ENCODE measurements at places on chromosomes 5 and 9.

GRCh38 chr5:86679949-86680348 is 62.2 kb downstream of the COX7C start:
- DNase-seq: no peak

DNA sequence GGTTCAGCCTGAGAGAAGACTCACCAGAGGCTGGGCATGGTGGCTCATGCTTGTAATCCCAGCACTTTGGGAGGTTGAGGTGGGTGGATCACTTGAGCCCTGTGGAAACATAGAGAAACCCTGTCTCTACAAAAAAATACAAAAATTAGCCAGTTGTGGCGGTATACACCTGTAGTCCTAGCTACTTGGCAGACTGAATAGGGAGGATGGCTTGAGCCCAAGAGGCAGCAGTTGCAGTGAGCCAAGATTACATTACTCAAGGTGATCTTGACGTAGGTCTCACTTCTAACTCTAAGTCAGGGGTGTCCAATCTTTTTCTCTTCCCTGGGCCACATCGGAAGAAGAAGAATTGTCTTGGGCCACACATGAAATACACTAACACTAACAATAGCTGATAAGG is 16.2 kb upstream of the ATP6V1G1 start:
- no peak for DNase-seq

GRCh38 chr9:14006386-14007187 is 307.4 kb downstream of the NFIB start:
- no peak for DNase-seq

DNA sequence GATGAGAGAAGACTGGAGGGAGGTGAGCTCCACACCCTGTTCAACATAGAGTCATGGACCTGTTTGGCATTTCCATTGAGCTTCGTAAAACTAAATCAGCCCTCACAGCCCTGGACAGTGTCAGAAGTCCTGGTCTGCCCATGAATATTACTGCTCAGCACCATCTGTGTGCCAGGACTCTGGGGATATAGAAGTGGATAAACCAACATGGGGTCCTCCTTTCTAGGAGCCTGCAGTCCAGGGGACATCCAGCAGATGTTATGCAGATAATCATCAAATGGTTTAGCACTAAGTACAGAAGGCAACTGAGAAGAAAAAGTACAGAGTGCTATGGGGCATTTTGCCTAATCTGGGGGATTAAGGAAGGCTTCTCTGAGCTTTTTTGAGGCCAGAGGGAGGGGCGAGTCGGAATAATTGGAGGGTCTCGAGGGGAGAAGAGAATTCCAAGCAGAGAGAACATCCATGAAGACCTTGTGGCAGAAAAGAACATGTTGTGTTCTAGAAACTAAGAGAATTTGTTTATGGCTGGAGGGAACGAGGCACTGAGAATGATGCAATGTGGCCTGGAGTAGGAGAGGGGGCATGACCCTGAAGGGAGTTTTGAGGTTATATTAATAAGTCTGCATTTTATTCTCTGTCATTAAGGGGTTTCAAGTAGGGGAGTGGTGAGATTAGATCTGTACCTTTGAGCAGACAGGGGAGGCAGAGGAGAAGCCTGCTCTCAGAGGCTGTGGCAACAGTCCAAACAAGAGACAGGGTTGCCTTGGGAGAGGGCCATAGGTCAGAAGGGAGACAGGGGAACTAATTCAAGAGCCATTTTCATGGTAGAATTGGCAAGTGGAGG is 63.5 kb upstream of the SLC2A8 start:
- DNase-seq: no peak

DNA sequence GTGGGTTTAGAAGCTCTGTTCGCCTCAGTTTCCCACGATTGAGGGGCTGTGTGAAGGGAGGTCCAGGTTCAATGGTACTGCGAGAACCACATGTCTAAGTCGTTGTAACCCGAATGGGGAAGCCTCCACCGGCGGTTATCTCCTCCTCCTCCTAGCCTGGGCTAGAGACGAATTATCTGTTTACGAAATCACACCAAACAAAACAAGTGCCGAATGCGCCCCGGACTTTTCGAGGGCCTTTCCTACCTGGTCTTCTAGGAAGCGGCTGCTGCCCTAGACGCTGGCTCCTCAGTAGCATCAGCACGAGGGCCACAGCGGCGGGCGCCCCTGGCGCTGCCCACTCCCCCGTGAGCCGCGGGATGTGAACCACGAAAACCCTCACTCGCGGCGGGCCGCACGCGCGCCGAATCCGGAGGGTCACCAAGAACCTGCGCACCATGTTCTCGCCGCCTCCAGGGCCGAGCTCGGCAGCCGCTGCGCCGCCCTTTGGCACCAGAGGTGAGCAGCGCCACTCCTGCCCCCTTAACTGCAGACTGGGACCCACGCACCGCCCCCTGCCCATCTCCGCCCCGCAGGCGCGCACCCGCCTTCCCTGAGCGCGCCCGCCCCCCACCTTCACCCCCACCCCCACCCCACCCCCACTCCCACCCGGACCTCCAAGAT is at the start of gene CDKN2A:
Gene CDKN2A, minus strand, starts transcription at position 500 of the 663 bp plus-strand sequence.
- DNase-seq: no peak

- DNase-seq: no peak
These were observed 59.1 kb downstream of the HMHB1 start for GRCh38 chr5:143870871-143871632.

- no peak for DNase-seq
These were observed 88.7 kb downstream of the RAPGEF1 start for GRCh38 chr9:131651160-131651559.

GRCh38 chr5:178090856-178091255 is 22.5 kb upstream of the N4BP3 start:
- DNase-seq: no peak

DNA sequence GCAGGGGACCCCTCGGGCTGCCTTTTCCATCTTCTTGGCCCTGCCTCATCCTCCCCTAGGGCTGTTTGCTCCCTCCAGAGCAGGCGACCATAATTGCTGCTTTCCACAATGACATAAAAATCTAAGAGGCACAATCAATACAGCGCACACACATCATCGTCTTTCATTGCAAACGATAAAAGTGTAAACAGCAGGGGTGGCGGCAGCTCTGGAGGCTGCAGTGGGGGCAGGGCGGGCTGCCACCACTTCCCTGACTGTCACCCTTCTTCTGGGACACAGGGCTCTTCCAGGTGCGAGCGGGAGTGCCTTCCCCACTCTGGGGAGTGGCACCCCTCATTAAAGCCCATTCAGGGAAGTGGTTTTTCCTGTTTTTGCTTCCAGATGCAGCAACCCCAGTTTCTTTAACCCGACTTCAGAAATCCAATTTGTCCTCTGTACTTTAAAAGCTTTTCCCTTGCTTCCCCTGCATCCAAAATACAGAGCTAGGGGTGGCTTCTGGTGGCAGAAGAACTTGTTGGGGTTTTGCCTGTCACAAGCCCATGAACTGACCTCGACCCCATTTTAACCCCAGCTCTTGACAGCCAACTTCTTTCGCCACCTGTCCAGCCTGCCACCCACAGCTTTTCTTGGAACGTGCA is 45.7 kb downstream of the TSPAN17 start:
- DNase-seq: no peak

DNA sequence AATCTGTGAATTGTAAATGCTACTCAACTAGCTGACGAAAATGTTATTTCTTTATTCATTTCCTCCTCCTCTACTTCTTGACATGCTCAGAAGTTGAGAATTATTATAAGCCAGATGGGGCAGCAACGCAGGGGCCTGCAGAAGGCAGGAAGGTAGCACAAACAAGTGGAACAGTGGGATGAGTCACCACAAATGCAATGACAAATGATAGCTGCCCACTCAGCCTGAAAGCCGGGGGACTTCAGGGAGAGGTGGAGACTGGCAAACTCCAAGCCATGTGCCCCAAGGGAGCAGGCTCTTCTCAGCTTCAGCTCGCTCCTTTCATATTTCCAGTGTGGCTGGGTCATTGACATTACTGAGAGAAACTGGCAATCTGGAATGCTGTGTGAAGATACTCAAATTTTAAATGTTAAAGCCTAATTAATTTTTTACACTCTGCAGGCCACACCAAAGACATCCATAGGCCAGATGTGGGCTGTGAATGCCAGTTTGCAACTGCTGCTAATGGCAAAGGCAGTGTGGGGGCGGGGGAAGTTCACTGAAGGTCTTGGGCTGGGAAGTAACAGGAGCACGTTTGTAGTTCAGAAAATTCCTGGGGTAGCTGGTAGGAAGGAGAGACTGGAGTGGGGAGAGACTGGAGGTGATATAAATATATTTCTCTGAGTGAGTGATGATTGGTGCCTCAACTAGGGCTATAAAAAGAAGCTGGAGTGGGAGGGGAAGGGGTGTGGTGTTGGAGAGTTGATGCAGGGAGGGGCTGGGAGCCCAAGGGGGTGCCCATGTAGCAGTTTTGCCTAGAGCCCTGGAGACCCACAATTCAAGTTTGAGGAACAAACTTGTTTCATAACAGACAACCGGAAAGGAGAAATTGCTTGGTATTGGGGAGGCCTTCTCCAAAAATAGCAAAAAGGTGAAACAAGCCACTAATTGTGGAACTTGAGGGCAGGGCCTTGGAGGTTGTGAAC is 20.8 kb upstream of the ADRB2 start:
- DNase-seq: no peak

DNA sequence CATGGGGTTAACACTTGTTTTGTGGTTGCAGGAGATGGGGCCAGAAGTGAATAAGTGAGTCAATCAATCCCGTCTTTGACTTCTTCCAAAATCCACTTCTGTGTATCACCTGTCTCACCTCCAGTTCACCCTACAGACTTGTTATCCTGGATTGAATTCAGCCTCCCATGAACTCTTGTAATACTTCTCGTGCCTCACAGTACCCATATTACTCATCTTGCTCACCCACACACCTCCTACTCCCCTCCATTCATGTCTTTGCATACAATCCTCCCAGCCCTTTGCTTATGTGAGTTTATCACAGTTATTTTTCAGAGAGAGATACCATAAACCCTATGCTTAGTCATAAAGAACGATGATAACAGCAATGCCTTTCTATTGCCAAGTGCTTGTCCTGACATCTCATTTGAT is 52.9 kb upstream of the PAPPA start:
- DNase-seq: no peak

GRCh38 chr9:99515895-99516656 is 294.0 kb downstream of the SEC61B start:
- no peak for DNase-seq

GRCh38 chr5:74040065-74040551 is 414.1 kb downstream of the ARHGEF28 start:
- no peak for DNase-seq

DNA sequence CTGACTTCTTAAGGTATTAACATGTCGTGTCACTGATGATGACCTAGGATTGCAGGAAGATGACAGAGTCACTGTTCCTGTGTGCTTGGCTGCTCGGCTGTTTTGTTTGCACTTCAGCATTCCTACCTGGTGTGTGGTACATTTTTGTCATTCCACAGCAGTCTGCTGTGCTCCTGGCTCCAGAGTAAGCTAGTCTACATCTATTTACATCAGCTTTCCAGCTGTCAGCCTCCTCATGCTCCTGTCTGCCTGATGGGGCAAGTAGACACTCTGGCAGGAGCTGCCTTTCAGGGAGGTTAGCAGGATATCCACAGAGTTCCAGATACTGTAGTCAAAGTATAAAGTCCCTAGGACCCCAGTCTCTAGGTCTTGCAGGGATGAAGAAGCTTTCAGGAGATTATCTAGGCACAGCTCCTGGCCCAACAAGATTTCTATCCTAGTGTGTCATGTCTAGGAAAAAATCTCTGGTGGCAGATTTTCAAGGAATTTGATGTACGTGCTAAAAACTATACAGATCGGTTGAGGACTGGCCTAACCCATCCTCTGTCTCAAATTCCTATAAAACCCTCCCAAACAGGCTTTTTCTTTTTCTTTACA is 28.4 kb downstream of the RUSC2 start:
- no peak for DNase-seq

- no peak for DNase-seq
These were observed 37.9 kb upstream of the PPP2CA start for GRCh38 chr5:134263801-134264200.

DNA sequence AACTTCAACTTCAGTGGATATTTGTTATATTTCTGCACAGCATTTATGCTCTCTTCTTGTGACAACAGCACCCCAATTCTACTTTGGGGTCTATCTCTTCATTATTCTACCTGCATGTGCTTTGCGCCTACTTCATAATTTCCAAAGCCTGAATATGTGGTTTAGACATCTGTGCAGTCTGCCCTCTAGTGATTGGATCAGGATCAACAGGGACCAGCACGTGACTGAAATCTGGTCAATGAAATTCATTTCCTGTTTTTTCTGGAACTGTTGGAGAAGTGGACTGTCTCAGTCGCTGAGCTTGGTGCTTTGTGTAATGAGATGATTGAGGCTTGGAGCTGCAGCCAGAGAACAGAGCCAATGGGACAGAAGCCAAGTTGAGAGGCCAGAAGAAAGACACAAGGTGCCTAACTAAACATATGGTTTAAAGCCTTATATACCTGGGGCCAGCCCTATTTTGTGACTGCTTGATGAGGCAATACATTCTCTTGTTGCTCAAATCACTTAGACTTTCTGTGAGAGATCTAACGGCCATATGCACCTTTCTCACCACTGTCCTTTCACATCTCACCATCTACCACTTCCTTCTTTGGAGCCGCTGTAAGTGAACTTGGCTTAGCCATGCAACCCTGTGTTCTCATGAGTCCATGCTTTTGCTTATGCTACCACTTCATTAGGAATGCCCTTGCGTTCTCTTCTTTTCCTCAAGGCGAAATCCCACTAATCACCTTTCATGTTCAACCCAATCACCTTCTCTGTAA is 68.8 kb upstream of the PPP2R2B start:
- no peak for DNase-seq

DNA sequence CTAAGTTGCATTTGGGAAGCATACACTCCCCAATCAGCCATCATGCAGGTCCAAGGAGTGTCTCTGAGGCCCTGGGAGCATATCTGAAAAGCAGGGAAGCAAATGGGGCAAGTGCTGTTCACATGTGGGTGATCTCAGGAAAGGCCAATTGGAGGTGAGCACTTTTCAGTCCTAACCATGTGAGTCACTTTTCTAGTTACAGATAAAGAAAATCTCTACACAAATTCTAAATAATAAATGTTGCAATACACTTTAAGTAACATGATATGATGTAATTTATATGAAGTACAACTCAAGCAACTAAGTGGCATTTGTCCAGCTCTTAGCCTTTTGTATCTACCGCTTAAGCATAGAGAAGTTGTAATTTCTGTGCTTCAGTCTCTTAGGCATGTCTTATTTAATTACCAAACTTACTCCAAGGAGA is 18.4 kb downstream of the ADAMTS16 start:
- DNase-seq: no peak

DNA sequence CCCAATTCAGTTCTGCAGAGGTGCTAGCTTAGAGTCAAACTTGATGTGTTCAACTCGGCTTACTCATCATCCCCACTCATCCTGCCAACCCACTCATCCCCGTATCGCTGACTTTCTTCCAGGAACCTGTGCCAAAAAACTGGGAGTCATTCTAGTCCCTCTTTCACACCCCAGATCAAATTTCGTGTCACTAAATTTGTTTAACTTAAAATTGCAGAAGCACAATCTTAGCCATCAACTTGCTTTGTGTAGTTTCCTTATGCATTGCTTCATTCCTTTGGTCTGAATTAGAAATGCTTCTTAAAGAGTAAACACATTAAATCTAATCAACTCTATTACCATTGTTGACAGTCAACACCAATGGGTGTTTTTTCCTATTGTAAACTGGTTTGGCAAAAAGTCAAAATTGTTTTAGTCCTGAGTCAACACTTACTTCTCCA is 162.4 kb downstream of the TTC39B start:
- DNase-seq: no peak

All from stimulated activated CD4-positive, alpha-beta T cell treated with anti-CD3 and anti-CD28 coated beads, TNF-alpha, amount 100 ng/mL, for 1 hour (primary cell).